ENCODE measurements at places on chromosomes 5 and 9.

DNA sequence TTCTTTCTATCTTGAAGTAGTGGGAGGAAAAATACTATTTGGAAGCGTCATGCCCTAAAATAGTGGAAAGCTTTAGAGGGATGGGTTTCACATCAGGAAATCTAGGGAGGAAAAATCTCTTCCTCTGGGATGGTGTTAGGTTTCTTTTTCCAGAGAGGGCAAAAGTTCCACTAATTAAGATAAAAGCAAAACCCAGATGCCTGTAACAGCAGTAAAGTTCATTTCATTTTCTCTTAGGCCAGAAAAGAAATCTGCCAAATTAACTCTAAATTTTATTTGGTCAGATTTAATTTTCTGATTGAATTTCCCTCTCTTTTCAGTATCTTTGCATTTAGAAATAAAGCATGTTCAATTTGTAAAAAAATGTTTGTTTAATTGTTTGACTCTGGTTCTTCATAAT lies 88.8 kb downstream of the LURAP1L start:
- no peaks in the 10 kb centered on the region for H3K36me3 ChIP-seq
- no peak overlapping the region for H3K27ac ChIP-seq
- no peaks in the 10 kb centered on the region for H3K27me3 ChIP-seq

GRCh38 chr5:145350513-145350912 lies 484.6 kb downstream of the PRELID2 start:
- H3K4me1 ChIP-seq = no peaks in the 10 kb centered on the region
- no peak overlapping the region for H3K4me3 ChIP-seq
- no peak for DNase-seq
- no peaks in the 10 kb centered on the region for H3K36me3 ChIP-seq
- H3K27me3 ChIP-seq = no peaks in the 10 kb centered on the region
- H3K27ac ChIP-seq = no peak overlapping the region

DNA sequence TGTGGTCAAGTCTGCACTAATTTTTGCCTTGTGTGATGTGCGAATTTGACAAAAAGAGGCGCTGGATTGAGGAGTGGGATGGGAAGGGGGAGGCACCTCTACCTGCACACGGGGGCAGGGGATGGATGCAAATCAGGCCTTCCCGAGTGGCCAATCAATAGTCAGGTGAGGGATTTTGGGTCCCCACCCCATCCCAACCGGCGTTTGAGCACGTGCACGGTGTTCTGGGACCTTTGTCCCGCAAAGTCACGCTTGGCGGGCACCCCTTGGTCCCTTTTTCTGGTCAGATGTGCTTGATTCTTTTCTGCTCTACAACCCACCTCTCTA lies 685 bp upstream of the ADAMTS19 start:
- H3K36me3 ChIP-seq = no peaks in the 10 kb centered on the region
- no peak overlapping the region for H3K27ac ChIP-seq
- no peaks in the 10 kb centered on the region for H3K27me3 ChIP-seq
- DNase-seq = no peak

- no peaks in the 10 kb centered on the region for H3K27me3 ChIP-seq
- H3K36me3 ChIP-seq = no peaks in the 10 kb centered on the region
- H3K4me3 ChIP-seq = no peak overlapping the region
- no peak overlapping the region for H3K27ac ChIP-seq
Observed at GRCh38 chr5:134878403-134878802, 4.2 kb downstream of the TXNDC15 start.

DNA sequence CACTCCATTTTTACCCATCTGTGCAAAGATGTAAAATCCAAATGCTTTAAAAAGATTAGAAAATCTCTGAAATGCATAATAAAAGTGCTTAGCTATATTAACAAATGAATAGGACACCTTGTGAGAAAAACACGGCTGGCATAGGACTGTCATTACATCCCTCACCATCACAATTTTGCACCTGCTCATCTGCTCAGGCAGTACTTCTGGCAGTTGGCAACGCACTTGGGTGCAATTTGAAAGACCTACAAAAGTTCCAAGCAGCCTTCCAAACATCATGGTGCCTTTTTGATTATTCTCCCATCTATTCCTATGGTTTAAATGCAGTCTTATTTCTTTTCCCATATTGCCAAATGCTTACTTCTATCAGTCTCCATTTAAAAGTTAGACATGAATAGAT lies 501.8 kb downstream of the ENC1 start:
- no peak overlapping the region for H3K27ac ChIP-seq
- H3K4me1 ChIP-seq = no peaks in the 10 kb centered on the region
- H3K36me3 ChIP-seq = no peaks in the 10 kb centered on the region
- no peak for DNase-seq
- peaks cover 1% of the 10 kb centered on the region for H3K27me3 ChIP-seq

DNA sequence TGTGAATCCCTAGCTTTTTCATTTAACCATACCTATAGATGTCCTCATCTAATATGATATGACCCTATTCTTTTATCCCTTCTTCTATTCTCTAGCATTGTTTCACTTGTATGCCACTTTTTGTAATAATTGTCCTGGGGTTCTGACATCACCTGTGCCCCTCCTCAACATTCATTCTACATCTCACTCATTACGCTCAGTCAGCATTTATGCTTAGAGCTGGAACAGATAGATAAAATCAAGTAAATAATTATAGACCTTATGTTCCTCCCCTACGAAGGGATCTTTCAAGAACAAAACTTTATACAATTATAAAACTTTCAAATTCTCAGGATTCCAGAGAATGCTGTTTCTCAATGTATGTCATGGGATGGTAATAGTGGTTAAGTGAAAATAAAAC lies 18.0 kb downstream of the GABRA6 start:
- no peaks in the 10 kb centered on the region for H3K27me3 ChIP-seq
- H3K36me3 ChIP-seq = no peaks in the 10 kb centered on the region
- no peak overlapping the region for H3K27ac ChIP-seq
- no peak overlapping the region for H3K4me3 ChIP-seq

- H3K4me3 ChIP-seq = no peak overlapping the region
- peaks cover 10% of the 10 kb centered on the region for H3K4me1 ChIP-seq
- H3K27me3 ChIP-seq = no peaks in the 10 kb centered on the region
- DNase-seq = no peak
Observed at GRCh38 chr5:172588380-172588779, 52.7 kb upstream of the NEURL1B start.

- H3K27me3 ChIP-seq = no peaks in the 10 kb centered on the region
- no peaks in the 10 kb centered on the region for H3K4me1 ChIP-seq
- no peaks in the 10 kb centered on the region for H3K36me3 ChIP-seq
- H3K4me3 ChIP-seq = no peak overlapping the region
- DNase-seq = no peak
Observed at GRCh38 chr9:121240472-121241135, 27.4 kb upstream of the GSN start.

GRCh38 chr9:112925058-112925641 lies 34.5 kb upstream of the SLC46A2 start:
- H3K4me1 ChIP-seq = no peaks in the 10 kb centered on the region
- DNase-seq = no peak
- H3K27me3 ChIP-seq = no peaks in the 10 kb centered on the region
- no peak overlapping the region for H3K27ac ChIP-seq
- no peak overlapping the region for H3K4me3 ChIP-seq
- no peaks in the 10 kb centered on the region for H3K36me3 ChIP-seq

DNA sequence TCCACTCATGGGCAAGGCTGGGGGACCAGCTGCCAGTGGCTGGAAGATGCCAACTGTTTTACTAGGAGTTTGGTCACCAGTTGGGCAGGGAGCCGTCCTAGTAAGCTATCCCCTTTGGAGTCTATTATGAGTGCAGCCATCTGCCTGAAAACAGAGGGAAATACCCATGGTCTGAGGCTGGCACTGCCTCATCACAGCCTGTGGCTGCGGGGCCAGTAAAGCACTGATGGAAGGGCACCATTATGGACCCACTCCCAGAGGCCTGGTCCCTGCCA lies 187.2 kb upstream of the PANK3 start:
- H3K4me1 ChIP-seq = peaks cover 6% of the 10 kb centered on the region
- DNase-seq = no peak

DNA sequence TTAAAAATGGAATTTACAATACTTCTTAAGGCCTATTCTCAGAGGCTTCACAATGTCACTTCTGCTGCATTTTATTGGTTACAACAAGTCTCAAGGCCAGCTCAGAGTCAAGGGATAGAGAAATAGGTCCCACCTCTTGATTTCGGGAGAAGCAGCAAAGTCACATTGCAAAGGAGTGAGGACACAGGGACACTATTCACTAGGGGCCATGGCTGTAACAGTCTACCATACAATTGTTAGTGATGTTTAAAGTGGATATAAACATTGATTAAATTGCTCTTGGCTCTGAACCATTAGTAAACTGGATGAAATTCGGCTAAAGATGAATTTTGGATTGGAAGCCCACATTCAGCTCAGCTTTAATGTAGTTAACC lies 21.7 kb upstream of the CMBL start:
- H3K4me3 ChIP-seq = no peak overlapping the region
- H3K27ac ChIP-seq = peak overlapping the region; percentile 62
- peaks cover 7% of the 10 kb centered on the region for H3K4me1 ChIP-seq
- no peak for DNase-seq
